ENCODE measurements at places on chromosomes 7 and 10.

- no peak for DNase-seq
These were observed 496.9 kb upstream of the CELF2 start for GRCh38 chr10:10520491-10521385.

GRCh38 chr7:1156782-1157535 lies 3.0 kb downstream of the ZFAND2A start:
- DNase-seq, result no peak

DNA sequence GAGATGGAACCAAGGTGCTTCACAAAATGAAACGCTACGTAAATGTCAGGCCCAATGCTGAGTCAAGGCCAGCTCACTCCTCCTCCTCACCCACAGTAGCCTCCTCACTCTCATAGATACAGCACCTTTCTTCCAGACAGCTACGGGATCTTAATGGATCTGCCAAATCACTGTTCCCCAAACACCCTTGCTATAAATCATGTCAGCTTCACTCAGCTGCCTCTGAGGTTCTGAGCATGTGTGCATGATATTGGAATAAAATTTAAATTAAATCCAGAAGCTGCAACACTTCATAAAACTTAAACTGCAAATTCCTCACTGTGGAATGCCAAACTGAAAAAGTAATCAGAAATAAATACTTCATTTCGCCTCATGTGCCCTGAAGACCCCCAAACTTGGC lies 14.7 kb upstream of the CPXM2 start:
- DNase-seq, result no peak

- DNase-seq, result peak; percentile 79
These were observed 1.7 kb upstream of the CACNA2D1 start for GRCh38 chr7:82445271-82445670.

GRCh38 chr7:80950550-80950967 lies 31.7 kb upstream of the SEMA3C start:
- DNase-seq, result no peak

- DNase-seq, result no peak
These were observed 1257.4 kb downstream of the GATA3 start for GRCh38 chr10:9311702-9312499.

GRCh38 chr10:9222917-9223316 lies 1168.4 kb downstream of the GATA3 start:
- DNase-seq, result no peak

GRCh38 chr10:86436963-86437362 lies 70.4 kb upstream of the GRID1 start:
- DNase-seq, result no peak

Measured in DMS79 treated with DMSO at 0.1 percent for 48 hours (cell line).